Activated CD4-positive, alpha-beta T cell treated with anti-CD3 and anti-CD28 coated beads, Interleukin-10, Interleukin-2, amounts not matched to agents 100 ng/mL and 50 ng/mL, durations not matched to agents 16 hours and 8 hours (primary cell): ENCODE measurements at places on chromosomes 5 and 9.

- peak; percentile 97 for DNase-seq
Observed at GRCh38 chr9:129028192-129028966, at the start of gene SH3GLB2. TSS of gene SH3GLB2 (minus strand) at chr9:129028331. CDS start at chr9:129028154, 177 bp downstream.

DNA sequence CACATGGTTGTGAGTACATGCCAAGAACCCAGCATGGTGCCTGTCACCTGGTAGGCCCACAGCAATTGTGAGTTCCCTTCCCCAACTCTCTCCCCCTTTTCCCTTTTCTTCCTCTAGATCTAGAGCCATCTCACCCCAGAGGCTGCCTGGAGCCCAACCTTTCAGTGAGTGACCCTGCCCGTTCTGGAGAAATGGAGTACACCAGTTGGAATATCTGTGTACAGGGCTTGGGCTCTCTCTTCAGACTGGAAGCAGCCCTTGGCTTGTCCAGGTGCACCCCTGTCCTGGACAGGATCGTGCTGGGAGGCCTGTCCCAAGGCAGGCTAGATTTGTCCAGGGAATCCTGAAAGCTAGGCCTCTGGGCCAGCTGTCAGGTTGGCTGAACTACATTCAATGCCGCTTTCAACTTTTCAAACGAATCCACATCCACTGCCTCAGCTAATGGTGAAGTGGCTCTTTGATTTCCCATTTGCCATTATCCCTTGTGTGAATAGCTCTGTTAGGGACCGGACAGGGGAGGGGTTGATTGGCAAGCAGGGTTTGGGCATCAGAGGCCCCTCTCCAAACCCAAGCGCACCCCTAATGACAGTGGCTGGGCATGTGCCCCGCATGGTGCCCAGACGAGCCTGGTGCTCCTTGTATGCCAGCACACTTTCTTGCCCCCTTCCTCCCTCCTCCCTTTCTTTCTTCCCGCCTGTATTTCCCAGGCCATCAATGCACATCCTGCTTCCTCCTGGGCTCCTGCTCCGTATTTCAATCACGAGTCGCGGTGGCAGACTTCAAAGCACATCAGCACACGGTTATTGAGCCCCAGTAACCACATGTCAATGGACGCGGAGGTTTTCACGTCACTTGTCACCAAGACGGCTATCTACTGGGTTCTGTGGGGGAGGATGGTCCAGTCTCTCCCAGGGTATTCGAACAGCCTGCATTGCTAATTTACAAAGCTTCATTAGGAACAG lies 211.2 kb downstream of the DAB2IP start:
- DNase-seq = no peak

- DNase-seq = no peak
Observed at GRCh38 chr9:107927276-107927675, 437.7 kb upstream of the KLF4 start.

- DNase-seq = no peak
Observed at GRCh38 chr5:14806456-14806855, 65.1 kb downstream of the ANKH start.

- DNase-seq = no peak
Observed at GRCh38 chr9:20664501-20664900, 19.6 kb upstream of the FOCAD start.

DNA sequence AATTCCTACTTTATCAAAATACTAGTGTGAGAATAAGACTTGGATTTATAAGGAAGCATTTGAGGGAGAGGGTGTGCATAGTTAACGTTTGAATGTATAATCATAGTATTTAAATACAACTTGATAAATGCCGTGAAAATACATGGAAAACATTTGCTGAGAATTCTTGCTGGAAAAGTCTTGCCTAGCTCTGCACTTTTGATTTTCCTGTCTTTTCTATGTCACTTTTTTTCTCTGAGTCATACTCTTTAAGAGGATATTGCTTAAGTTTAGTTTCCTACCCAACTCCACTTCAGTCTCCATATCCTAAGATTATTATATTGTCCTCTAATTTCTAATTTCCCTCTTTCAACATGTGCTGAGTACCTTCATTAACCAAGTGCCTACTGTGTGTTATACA lies 616.6 kb upstream of the SEMA6A start:
- DNase-seq = no peak

- DNase-seq = no peak
Observed at GRCh38 chr5:173324115-173325001, 3.9 kb downstream of the STC2 start.

DNA sequence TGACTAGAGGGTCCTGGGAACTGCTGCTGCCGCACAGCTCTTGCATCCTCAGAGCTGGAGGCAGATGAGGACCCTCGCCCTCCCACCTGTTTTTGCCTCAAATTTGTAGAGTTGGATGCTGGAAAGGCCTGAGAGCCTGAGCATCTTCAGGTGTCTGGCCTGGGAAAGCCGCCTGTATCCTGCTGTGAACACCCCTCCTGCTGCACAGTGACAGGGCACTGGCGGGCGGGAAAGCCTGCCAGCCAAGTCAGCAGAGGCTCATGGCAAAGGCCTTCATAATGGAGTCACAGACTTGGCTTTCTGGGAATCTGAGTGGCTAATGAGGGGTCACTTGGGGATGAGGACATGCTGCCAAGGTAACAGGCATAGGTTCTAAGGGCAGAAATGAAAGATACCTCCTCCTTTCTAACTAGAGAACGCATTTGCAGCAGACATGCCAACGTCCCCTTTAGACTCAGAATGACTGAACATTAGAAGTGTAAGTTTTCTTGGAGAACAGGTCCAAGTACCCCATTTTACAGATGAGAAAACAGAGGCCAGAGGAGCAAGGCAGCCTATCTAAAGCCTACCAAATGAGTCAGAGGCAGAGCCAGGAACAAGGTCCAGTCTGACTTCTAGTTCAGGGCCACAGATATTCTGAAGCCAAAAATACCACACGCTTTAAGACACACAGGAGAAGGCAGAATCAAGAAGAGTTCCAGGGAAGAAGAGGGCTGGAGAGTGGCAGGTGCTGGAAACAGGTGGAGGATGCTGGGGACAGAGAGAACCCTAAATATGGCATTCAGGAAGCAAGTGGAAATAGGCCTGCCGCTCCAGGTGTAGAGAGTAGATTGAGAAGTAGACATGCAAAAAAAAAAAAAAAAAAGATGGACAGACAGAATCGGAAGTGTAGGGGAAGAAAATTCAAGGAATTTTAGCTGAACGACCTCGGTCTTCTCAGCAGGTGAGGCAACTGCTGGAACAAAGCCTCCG lies 44.1 kb downstream of the EPB41L4B start:
- no peak for DNase-seq

DNA sequence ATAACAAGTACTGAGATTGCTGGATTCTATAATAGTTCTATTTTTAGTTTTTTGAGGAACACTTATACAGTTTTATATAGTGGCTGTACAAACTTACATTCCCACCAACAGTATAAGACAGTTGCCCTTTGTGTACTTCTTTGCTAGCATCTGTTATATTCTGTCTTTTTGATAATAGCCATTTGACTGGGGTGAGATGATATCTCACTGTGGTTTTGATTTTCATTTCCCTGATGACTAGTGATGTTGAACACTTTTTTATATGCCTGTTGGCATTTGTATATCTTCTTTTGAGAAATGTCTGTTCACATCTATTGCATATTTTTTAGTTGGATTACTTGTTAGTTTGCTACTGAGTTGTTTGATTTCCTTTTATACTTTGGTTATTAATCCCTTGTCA lies 204.1 kb upstream of the SMC2 start:
- DNase-seq = no peak

DNA sequence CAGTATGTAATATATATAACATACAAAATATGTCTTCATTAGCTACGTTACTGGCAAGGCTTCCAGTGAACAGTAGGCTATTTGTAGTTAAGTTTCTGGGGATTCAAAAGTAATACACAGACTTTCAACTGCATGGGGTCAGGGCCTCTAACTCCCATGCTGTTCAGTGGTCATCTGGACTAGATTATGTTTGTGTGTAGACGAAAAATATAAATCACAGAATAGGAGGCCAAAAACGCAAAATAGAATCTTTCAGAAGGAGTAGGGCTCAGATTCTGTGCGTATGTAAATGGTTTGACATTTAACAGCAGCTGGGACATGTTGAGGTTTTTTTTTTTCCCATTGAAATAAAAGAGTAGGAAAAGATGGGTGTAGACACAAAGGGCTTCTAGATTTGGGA lies 1048.7 kb upstream of the WWC1 start:
- no peak for DNase-seq

DNA sequence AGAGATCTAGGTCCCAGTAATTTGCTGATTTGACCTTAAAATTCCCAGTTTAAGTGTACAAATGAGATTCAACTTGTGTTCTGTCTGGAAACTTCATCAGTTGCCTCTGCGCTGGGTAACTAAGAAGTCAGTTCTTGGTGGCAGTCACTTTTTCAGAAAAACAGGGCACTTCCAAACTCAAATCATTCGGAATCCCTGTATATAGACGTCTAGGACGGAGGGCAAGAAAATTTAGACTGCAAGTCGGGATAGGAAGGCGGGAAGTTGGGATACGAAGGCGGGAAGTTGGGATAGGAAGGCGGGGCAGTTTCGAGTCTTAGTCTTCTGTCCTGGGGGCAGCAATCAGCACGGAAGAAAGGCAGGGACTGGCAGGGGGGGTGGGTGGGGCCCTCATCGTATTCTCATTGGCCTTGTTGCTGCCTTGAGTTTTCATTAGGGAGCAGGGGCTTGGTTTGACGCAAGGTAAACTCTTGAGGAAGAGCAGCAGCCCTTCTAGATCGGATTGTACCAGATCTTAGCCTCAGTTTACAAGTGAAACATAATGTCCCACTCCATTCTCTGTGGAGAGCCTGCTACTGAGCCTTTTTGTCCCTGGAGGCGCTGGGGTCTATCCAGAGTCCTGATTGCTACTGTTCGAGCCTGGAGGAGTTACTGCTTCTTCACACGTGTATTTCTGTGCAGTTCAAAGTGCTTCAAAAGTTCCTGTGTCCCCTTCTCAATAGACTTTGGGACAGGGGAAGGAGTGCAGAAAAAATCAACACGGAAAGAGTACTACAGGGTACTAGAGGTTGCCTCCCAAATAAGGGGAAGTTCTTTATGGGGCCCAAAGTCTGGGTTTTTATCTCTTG lies 2.7 kb upstream of the PURA start:
- no peak for DNase-seq

- no peak for DNase-seq
Observed at GRCh38 chr9:22657713-22658112, 211.1 kb downstream of the DMRTA1 start.
